Stimulated activated CD4-positive, alpha-beta T cell treated with anti-CD3 and anti-CD28 coated beads, TNF-alpha, amount 100 ng/mL, for 1 hour (primary cell): ENCODE measurements at places on chromosomes 5 and 9.
A peak's percentile ranks its signal among the peaks of the same experiment; 100 is the strongest.

GRCh38 chr5:58940446-58940845 lies 357.6 kb downstream of the RAB3C start:
- no peak for DNase-seq

DNA sequence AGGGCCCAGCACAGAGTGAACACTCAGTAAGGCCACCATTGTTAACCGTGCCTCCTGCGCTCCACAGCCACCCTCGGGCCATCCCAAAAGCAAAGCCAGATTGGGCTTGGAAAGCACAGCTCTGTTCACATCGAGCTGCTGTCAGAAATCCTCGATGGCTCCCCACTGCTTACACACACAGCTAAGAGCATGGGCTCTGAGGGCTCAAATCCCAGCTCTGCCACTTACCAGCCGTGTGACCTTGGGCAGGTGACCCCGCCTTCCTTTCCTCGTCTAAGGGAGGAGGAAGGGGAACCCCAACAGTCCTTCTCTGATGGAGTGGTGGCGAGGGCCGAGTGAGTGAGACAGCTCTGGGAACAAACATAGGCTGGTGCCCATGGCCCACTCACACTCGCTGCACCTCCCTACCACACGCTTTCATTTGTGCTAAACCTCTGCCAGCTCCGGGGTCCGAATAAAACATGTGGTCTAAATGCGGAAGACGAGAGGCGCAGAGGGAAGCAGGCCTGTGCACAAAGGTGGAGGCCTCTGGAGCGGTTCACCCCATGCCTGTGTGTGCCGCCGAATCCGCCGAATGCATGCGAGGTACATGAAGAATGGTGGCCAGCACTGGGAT lies 139.3 kb downstream of the PAX5 start:
- DNase-seq = no peak

DNA sequence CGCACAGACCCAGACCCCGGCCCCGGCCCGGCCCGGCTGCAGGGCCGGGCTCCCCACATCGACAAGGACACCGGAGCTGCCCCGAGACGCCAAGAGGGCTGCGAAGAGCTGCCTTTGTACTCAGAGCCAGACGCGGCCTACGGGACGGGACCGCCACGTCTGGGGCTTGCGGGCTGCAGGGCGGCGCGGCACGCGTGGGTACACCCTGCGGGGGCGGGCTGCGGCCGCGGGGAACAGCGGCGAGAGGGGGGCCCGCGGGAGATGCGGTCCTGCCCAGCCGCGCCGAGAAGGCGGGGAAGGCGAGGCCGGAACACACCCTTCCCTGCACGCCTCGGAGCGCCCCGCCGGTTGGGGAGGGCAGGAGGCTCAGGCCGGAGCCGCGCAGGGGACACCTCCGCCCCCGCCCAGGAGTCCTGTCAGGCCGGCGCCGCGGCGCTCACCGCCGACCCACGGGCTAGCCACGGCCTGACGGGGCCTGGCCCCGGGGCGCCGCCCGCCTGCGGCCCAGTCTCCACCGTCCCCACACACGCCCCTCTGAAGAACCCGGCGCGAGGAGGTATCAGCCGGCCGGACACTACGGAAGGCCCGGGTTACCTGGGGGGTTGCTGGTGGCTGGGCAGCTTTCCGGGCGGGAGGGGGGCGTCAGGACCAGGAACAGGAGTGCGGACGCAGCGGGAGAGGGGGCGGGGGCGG lies 478 bp downstream of the RAB14 start:
- peak; percentile 1 for DNase-seq

DNA sequence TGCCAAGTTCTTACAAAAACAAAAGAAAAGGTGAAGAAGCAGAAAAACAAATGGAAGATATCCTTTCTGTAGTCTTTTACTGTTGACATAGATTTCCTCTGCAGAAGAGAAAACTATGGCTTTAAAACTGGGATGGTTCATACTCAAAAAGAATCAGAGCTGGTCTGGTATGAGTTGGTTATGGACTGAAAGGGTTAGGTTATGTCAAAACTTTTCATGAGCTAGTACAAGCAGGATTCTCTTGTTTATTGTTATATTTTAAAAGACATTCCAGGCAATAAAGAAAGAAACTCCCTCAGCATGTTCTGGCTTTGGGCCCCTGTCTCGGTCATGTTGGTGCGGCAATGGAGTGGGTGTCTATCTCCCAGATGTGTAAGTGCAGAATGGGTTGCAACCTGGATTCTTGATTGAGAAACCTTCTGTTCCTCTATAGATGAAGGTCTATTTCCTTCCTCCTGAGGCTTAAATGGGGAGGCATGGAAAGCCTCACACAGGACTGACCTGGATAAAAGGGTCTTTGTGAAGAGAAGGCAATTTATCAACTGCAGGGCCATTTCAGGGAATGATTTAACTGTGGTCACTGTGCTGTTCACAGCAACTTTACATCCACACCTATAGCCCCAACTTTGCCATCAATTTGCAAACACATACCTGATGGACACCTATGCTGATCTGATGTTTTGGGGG lies 209.6 kb upstream of the TNC start:
- no peak for DNase-seq

DNA sequence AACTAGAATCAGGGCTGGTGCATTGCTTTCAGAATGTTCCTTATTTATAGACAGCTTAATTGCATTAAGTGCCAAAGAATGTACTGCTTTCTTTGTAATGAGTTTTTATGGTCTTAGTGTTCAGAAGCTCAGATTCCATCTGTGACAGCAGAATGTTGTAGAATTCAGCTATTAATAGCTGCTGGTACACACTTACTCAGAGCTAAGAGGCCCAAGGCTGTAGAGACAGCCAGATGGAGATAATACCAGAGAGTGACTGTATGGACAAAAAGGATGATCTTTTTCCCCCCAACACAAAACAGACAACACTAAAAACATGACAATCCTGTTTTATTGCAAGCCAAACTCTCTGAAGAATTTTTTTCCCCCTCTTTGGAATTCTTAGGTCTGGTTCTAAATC lies 50.2 kb downstream of the PPP2R2B start:
- no peak for DNase-seq

GRCh38 chr5:9428272-9428671 lies 117.6 kb downstream of the SEMA5A start:
- no peak for DNase-seq

- DNase-seq = no peak
Measured at GRCh38 chr5:134957920-134958608, 9.6 kb upstream of the CATSPER3 start.

DNA sequence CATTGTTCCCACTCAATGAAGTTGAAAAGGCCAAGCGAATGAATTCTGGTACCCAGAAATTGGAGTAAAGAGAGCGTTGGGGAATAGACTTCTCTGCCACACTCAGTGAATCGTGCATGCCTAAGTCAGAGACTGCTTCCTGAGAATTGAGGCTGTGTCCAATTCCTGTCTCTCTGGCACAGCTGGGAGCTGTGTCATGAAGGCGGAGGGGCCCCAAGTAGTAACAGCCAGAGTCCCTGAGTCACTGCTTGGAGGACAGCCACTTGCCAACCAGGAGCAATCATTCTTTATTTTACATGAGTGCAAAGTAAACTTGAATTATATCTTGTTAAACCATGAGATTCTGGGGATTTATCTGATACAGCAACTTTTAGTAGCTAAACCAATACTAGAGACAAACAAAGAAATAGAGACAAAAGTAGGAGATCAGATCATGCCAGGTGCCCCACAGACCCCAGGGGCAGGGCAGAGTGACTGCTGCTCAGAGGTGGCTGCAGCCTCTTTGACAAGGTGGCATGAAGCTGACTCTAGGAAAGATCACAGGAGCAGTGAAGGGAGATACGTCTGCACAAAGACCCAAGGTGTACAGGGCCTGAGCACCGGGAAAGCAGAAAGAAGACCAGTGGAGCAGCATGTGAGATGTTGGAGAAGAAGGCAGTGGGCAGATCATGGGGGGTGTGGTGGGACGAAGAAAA lies 246.0 kb downstream of the GADD45G start:
- DNase-seq = no peak
